ENCODE measurements at places on chromosomes 5 and 9. TPM values are rescaled to one million over a fixed set of nuclear protein-coding genes. Genes with fewer than 3 reads are reported as not detected.

WDR31 gene
- total RNA-seq, result 1.3 TPM

DNA sequence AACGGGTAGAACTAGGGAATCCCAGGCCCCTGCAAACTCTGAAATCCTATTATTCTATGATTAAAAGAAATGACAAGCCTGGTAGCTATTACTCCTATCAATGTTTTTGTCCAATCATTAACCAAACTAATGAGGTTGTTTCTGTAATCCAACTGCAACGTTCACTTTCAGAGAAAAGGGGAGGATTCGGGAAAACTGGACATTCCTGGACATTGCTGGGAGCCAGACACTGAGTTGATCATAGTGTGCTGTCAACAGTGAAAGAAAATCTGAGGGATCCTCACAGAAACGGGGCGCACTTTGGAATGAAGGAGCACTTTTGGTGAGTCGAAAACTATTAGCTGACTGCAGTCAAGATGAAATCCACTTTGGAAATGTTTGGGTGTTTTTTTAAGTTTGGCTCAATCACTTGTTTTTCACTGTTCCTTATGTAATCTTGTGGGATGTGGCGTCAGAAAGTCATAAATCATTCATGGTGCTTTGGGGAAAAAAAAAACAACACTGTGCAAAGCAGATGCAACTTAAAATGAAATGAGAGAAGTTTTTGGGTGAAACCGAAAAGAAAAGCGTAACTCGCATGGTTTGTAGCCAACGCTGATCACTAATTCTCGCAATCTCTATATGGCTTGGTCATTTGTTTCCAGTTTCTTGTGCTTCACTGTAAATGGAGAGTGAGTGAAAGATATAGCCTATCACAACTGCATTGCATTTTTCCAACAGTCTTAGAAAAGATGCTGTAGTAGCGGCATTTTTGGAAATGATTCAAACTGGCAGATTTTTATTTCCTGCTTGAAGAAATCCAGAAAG lies 51.2 kb upstream of the ADRA1B start:
- H3K36me3 ChIP-seq, result no peaks in the 10 kb centered on the region
- H3K27ac ChIP-seq, result no peak overlapping the region
- H3K4me1 ChIP-seq, result no peaks in the 10 kb centered on the region
- no peak overlapping the region for H3K4me3 ChIP-seq

- H3K4me3 ChIP-seq, result no peak overlapping the region
- no peaks in the 10 kb centered on the region for H3K4me1 ChIP-seq
- no peaks in the 10 kb centered on the region for H3K36me3 ChIP-seq
- no peak overlapping the region for H3K27ac ChIP-seq
- no peaks in the 10 kb centered on the region for H3K27me3 ChIP-seq
Observed at GRCh38 chr5:98755406-98755805, 18.1 kb upstream of the RGMB start.

DNA sequence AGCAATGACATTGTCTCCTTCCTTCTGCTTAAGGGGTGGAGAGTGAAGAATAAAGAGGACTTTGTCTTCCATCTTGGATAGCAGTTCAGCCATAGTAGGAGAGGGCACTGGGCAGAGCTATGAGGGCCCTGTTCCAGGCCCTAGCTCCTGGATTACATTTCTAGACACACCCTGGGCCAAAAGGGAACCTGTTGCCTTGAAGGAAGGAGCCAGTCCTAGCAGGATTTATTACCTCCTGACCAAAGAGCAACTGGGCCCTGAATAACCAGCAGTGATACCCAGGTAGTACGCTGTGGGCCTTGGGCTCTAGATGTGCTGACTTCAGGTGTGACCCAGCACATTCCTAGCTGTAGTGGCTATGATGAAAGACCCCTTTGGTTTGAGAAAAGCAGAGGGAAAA lies 95.8 kb downstream of the RMI1 start:
- H3K27me3 ChIP-seq, result no peaks in the 10 kb centered on the region
- no peak overlapping the region for H3K27ac ChIP-seq
- no peak for DNase-seq
- H3K36me3 ChIP-seq, result no peaks in the 10 kb centered on the region

DNA sequence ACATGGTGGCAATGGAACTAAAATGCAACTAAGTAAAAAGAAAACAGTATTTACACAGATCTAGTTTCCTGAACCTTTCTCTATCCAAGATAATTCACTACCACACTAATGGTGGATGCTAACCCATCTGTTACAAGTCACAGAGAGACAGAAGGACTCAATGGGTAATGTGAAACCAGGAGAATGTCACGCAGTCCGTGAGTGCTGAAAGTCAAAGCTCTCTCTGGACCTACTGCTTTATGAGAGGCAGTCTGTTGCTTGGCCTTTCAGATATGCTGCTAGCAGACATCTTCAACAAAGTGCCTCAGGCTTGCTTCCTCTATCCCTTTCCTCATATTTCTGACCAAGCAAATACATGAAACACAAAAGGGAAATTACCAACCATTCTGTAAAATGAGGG lies 69.0 kb upstream of the GLRX start:
- no peak overlapping the region for H3K27ac ChIP-seq
- no peaks in the 10 kb centered on the region for H3K36me3 ChIP-seq
- no peaks in the 10 kb centered on the region for H3K4me1 ChIP-seq
- H3K4me3 ChIP-seq, result no peak overlapping the region
- no peak for DNase-seq

- no peak for DNase-seq
- no peaks in the 10 kb centered on the region for H3K36me3 ChIP-seq
- H3K4me1 ChIP-seq, result no peaks in the 10 kb centered on the region
- no peaks in the 10 kb centered on the region for H3K27me3 ChIP-seq
- no peak overlapping the region for H3K4me3 ChIP-seq
Observed at GRCh38 chr5:34977934-34978613, 48.7 kb downstream of the DNAJC21 start.

- H3K4me3 ChIP-seq, result no peak overlapping the region
- DNase-seq, result no peak
- H3K4me1 ChIP-seq, result no peaks in the 10 kb centered on the region
- no peaks in the 10 kb centered on the region for H3K36me3 ChIP-seq
- H3K27me3 ChIP-seq, result no peaks in the 10 kb centered on the region
Observed at GRCh38 chr5:172862165-172862801, 28.2 kb downstream of the ERGIC1 start.
